Body of pancreas (tissue), 4 donors: ENCODE measurements at places on chromosomes 7 and 10. TPM values are rescaled to one million over a fixed set of nuclear protein-coding genes. Genes with fewer than 3 reads are reported as not detected.

KIAA1217 gene
- 36.9 TPM for total RNA-seq

PTPN20 gene
- total RNA-seq = 4.4 TPM

OR6B1 gene
- total RNA-seq = not detected

RASA4B gene
- total RNA-seq = 5.3 TPM

RADIL gene
- total RNA-seq = 29.0 TPM

AZGP1 gene
- 271 TPM for total RNA-seq

ZNF3 gene
- total RNA-seq = 46.5 TPM

HSPA12A gene
- 22.7 TPM for total RNA-seq

ODAD2 gene
- not detected for total RNA-seq

ZPBP gene
- total RNA-seq = not detected

LRRC18 gene
- total RNA-seq = not detected

GNAT3 gene
- total RNA-seq = 0.26 TPM

TAS2R3 gene
- total RNA-seq = not detected
